ENCODE measurements at places on chromosomes 1 and 21.
A peak's percentile ranks its signal among the peaks of the same experiment; 100 is the strongest.

- no peak for DNase-seq
Observed at GRCh38 chr1:240528591-240528990, 83.4 kb downstream of the GREM2 start.

DNA sequence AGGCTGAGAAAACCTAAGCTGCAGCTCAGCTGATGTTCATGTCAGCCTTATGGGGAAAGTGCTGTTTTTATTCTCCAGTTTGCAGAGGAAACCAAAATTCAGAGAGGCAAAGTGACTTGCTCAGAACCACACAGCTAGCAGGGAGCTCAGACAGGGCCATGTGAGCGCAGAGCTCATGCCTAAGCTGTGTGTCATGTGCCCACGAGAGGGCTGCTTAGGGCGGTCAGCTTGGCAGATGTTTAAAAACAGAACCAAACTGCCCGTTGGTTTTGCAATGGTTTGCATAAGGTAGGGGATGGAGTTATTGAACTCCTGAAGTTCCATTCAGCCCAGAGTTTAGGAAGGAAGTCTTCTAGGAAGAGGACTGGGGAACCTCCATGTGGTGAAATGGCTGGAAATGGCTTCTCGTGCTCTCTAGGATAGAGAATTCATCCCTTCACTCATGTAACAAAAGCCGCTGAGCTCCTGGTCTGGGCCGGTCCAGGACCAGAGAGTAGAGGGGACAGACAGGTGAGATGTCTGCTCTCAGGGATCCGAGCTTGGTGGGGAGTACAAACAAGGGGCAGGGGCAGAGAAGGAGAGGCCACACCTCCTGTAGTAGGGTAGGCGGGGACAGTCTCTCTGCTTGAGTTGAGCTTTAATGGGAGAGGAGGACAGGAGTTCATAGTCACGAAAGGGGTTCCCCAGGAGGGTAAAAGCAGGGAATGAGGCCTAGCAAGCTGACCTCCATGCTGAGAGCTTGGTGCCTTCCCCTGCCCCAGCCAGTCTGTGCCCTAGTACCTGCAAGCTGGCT, 46.9 kb downstream of the ARHGEF10L start:
- DNase-seq, result peak; percentile 72

DNA sequence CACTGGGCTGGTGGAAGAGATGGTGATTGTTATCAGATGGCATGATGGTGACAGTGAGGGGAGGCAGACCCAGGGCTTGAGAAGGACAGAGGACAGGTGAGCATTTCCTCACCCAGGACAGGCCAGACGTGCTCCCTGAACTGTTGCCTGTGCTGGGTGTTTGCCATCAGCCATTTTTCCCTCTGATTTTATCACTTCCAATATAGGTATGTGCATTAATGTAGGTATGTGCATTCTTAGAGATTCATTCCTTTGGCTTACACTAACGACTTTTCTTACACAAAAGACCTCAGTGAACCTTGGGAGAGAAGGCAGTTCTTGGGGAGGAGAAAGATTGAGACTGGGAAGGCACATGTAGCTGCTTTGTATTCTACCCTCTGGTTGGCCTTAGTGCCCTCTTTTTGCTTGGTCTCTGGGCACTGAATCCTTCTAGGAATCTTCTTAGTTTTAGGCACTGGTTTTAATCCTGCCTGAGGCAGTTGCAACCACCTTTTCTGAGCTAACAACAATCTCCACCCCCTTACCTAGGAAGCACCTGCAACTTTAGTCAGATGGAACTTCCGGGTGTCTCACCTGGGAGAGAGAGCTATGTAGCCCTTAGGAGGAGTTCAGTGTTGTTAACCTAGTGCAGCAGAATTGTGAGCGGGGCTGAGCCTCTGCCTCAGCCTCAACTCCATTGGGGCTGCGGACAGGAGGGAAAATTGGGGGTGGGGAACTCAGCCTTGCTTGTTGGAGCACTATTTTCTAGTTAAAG, 30.9 kb downstream of the C1orf116 start:
- no peak for DNase-seq

- no peak for DNase-seq
Observed at GRCh38 chr1:28087614-28088167, 719 bp downstream of the EYA3 start.

DNA sequence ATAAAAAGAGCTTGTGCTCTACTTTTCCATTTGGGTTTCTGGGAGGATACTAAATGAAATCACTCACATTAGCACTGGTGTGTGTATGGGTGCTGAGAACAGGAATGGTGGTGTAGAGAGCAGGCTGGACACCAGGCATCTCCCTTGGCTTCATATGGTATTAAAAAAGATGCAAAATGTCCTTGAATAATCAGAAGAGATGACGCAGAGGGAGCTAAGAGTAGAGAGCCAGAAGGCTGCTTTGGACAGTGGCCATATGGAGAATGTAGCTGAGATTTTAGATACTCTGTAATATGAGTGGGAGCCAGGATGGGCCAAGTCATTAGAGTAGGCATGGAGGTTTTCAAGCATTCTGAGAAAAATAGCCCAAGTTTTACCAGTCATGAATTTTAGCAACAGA, 112.3 kb upstream of the ZRANB2 start:
- no peak for DNase-seq

DNA sequence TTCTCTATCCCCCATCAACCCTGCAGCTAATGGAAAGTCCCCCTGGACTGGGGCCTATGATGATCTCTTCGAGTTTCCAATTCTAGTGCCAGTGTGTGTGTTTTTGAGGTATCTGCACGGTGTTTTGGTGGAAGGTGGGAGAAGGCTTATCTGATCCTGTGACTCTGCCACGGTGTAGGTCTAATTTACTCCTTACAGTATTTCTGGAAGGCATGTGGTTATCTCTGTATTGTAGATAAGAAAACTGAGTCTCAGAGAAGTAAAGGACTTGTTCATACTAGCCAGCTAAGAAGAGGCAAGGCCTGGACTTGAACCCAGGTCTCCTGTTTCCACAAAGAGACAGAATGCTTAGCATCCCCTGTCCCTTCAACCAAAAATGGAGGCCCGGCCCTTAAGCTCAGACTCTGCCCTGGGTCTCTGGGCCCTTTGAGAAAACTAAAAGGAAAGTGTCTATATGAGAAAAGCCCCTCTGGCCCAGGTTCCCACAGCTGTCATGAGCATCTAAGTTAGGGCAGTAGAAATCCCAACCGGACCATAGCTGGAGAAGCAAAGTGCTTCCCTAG, 20.3 kb downstream of the RIMS3 start:
- no peak for DNase-seq

- no peak for DNase-seq
Observed at GRCh38 chr1:70947835-70948234, 99.8 kb downstream of the PTGER3 start.

- DNase-seq, result no peak
Observed at GRCh38 chr1:1111516-1112236, 4.2 kb downstream of the C1orf159 start.

- no peak for DNase-seq
Observed at GRCh38 chr1:81493102-81493869, 307.4 kb upstream of the ADGRL2 start.

DNA sequence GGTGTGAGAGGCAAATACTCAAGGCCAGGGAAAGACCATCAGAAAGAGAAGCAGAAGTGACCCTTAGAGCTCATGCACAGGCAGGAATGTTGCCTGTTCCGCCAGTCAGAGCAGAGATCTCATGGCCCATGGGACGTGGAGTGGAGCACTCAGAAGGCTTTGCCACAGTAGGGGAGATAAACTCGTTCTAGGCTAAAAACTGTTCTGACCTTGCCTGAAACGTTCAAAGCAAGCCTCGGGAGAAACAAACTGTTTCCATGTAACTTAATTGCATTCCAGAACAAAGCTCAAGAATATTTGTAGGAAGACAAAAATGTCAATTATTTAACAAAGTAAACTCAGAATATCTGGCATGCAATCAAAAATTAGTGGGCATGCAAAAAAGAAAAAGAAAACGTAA, 20.7 kb upstream of the SLC19A1 start:
- peak; percentile 9 for DNase-seq

GRCh38 chr1:12215118-12215961, 14.5 kb upstream of the VPS13D start:
- no peak for DNase-seq

DNA sequence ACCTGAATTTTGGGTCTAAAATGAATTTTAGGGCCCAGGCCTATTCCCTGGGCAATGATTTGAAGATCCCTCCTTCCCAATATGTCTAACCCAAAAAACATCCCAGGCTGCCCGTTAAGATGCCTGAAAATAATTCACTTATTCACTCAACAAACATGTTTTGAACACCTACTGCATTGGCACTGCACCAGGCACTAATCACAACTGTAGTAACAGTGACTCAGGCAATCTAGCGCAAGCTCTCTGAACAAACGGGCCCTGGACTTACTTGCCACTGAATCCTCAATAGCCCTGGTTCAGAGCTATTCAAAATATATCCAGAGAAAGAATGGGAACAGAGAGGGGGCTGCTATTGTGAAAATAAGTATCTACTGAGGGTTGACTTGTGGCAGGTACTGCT, 4.2 kb downstream of the CD244 start:
- DNase-seq, result no peak

DNA sequence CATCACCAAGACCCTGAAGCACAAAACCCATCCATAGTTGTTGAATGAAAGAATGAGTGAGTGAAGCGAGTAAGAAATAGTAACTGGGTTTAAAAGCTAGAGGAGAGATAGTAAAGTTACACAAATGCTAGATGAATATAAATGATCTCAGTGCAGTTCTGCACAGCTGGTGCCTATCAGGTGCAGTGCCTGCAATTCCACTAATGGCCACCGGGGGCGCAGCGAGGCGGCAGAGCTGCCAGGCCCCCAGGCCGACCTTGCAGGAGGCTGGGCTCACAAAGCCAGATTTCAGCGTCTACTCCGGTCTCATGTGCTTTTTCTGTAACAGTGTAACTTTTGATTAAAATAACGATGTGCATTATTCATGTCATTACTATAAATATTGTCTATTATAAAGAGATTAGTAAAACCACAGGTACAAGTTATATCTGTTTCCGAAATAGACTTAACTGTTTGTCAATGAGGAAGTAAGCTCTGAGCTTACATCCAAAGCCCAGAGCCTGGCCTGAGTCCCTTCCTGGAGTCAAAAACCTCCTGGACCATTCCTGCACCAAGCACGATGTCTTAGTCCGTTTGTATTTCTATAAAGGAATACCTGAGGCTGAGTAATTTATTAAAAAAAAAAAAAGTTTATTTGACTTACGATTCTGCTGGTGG, 477.6 kb downstream of the NPHP4 start:
- DNase-seq, result peak; percentile 70

DNA sequence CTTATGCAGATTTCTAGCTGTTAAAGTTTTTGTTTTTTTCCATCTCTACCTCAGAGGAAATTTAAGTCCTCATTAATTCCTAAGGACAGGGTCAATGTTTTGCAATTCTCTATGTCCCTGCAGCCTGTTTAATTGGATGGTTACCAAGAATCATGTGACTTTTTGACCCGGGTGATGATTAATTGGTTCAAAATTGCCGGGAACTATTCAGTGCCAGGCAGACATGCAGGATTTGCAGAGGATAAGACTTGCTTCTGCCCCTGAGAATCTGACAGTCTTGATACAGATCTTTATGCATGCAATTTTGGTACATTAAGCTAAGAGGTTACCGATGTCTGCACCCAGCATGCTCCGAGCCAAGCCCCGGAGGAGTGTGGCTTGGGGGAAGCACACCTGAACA, 87.9 kb downstream of the PLPP3 start:
- no peak for DNase-seq

DNA sequence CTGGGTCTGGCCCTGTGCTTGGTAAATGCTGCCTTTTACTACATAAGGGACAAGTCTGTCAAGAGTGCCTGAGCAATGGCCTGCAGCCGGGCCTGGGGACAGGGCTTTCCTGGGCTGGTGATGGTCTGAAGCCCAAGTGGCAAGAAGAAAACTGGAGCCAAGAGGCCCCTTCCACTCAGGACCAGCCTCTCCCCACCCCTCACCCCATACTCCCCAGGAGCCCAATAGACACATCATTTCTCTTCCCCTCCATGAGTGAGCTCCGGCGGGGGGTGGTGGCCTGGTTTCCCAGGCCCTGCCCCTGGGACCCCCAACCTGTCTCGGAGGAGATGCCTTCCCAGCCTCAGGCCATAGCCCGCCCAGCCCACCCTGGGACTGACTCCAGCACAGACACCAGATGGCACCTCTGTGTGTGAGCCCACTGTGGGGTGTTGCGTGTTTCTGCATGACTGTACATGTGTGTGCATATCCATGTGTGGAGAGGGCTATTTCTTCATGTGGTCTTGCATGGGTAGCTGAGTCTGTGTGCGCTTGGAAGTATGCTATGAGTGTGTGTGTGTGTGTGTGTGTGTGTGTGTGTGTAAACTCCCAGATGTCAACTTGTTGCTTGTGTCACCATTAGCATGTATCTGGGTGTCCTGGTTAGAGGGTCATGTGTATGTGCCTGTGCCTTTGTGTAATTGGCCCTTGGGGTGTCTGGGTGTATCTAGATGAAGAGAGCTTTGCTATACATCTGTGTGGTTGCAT, 14.3 kb upstream of the LRP8 start:
- DNase-seq, result peak; percentile 11

GRCh38 chr1:197733324-197733723, 42.0 kb downstream of the DENND1B start:
- DNase-seq, result no peak

- DNase-seq, result no peak
Observed at GRCh38 chr1:47522935-47523834, 85.3 kb downstream of the FOXD2 start.

DNA sequence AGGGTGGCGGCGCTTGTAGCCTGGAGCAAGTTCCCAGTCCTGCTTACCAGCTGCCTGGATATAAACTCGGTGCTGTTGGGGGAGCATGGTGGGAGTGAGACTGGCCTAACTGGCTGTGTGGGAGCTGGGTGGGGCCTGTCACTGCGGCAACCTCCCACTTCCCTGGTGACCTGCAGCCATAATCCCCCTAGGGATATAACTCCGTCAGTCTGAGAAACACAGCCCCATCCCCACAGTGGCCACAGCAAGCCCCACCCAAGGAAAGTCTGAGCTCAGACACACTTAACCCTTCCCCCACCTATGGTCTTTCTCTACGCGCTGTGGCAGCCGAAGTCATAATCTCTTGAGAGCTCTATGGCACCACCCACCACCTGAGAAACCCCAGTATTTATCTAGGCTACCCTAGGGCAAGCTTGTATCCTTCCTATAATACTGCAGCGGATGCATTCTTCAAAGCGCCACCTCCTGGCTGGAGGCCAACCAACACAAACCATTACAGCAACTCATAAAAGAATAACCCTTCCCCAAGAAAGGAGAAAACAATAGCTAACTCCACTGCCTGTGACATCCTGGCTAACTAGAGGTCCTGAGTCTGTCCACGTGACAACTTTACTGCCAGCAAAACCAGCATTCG, 57.4 kb downstream of the ZNF648 start:
- peak; percentile 52 for DNase-seq

DNA sequence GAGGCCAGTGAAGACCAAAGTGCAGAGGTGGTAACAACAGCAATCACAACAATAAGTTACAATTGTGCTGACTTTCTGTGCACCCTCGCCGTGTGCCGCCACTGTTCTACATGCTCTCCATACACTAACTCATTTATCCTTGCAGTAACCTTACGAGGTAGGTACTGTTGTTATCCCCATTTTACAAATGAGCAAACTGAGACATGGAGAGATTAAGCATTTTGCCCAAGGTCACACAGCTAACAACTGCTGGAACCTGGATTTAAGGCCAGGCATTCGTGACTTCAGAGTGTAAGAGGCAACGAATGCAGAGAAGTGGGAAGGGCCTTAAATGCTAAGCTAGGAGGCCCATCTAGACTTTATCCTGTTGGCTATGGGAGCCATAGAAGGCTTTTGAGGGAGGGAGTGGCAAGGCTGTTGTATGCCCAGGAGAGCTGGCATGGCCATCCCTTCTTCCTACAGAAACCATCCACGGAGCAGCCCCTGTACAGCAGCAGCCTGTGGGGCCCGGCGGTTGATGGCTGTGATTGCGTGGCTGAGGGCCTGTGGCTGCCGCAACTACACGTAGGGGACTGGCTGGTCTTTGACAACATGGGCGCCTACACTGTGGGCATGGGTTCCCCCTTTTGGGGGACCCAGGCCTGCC, 36.6 kb downstream of the AZIN2 start:
- no peak for DNase-seq
